SK-MEL-5 (cell line): ENCODE measurements at places on chromosomes 7 and 10. TPM values are rescaled to one million over a fixed set of nuclear protein-coding genes. Genes with fewer than 3 reads are reported as not detected.
A peak's percentile ranks its signal among the peaks of the same experiment; 100 is the strongest.

- DNase-seq, result no peak
Observed at GRCh38 chr10:44466236-44466635, 81.3 kb upstream of the CXCL12 start.

DNA sequence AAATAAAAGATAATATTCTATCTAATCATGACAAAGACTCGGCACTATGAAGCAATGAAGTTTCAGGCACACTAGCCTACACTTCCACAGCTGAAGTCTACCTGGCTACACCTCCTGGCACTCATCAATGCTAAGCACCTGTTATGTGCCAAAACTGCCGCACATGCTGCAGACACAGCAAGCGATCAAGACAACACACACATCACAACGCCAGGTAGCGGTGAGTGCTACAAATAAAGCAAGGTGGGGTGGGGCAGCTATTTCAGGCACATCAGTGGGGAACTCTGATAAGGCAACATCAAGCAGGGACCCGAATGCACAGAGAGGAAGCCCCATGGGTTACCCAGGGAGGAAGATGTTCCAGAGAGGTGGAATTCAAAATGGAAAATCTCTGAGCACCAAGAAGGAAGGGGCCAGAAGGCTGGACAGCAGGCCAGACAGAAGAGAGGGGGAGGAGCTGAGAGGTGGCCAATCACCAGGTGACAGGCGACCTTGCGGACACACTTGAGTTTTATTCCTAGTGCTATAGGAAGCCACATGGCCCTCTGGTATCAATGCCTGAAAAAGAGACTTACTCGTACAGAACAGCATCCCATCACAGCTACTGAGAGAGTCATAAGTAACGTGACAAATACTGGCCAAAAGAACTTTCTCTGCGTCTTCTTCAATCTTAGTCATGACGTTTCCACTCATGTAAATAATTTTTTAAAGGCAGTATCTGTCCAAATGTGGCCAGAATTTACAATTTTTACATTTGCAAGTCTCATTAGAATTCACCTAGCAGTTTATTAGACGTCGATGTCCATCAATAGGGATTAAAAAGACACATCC, 8.0 kb downstream of the PSAP start:
- no peak for DNase-seq

- DNase-seq, result no peak
Observed at GRCh38 chr10:108877095-108877561, 1046.2 kb downstream of the XPNPEP1 start.

DNA sequence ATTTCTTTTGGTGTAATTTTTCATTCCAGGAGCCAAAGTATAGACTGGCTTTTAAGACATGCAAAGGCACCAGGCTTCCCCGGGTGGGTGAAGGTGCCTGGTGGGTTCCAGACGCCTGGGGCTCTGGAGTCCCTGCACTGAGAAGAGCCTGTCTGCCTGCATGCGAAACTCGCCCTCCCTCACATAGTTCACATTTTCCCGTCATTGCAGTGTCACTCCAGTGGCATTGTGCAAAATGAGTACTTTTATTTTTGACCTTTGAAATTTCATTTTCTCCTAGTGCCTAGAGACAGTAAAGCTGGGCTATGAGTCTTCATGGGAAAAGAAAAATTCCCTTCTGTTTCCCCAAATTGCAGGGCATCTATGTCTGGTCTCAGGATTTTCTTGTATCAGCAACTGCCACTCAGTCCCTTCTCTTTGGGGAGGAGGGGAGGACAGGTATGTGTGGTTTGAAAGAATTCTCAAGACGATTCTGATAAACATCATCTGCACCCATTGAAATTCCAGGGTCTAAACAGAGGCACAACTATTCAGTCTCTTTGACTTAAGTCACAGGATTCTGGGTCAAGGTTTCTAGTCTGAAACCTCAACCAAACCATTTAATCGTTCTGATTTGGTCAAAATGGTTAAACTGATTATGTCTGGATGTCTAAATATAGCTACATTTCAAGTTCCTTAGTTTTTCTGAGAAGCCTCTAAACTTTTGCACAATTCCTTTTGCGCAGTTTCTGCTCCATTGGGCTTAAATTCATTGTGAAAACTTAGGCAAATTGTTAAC, 107.8 kb downstream of the CYP26A1 start:
- no peak for DNase-seq

- DNase-seq, result peak; percentile 30
Observed at GRCh38 chr10:13593535-13593934, 6.8 kb downstream of the PRPF18 start.

GRCh38 chr7:116776610-116777289, 85.6 kb upstream of the CAPZA2 start:
- no peak for DNase-seq

- no peak for DNase-seq
Observed at GRCh38 chr7:48101352-48101751, 12.3 kb downstream of the UPP1 start.

GRCh38 chr10:65176994-65177393, 1655.8 kb downstream of the REEP3 start:
- DNase-seq, result no peak

- no peak for DNase-seq
Observed at GRCh38 chr10:35300063-35300699, 36.1 kb upstream of the CCNY start.

DNA sequence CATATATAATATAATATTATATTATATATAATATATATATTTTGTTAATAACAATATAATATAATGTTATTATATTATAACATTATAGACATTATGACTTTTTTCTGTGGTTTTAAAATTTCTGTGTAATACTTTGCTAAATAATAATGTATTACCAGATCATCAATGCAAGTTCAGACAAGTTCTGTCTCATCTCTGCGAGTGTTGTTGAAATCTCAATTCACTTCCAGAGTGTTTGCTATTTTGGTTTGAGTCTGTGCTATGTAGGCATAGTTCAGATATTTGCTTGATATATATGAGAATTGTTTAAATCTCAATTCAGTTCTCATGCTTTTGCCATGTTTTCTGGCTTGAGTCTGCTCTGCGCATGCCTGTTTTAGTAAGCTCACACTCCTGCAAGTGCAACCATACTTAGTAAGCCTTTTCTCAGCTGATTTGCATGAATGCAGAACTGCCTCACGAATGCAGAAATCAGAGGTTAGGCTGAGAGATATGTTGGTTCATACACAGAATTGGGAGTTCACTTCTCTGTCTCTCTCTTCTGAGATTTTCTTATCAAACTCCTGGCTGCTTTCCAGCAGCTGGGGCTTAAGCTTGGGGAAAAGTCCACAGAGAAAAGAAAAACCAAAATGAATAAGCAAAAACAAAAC, 830.2 kb upstream of the SORCS1 start:
- DNase-seq, result no peak

DNA sequence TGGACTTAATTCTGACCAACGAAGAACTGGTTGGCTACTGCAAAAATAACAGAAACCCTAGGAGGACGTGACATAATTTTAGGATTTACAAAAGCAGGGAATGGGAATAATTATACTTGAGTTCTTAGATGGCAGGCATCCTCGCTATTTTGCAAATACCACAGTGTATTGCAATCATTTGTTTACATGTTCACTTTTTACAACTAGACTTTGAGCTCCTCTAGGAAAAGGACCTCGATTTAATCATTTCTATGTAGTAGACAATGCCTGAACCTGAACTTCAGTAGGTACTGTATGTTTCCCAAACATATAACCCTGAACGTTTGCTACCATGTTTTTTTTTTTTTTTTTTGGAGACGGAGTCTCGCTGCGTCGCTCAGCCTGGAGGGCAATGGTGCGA, 137.7 kb downstream of the CNOT4 start:
- no peak for DNase-seq

GRCh38 chr10:129637846-129638245, 170.8 kb downstream of the MGMT start:
- DNase-seq, result no peak

- no peak for DNase-seq
Observed at GRCh38 chr7:75559355-75559975, 67.3 kb downstream of the SPDYE5 start.

DNA sequence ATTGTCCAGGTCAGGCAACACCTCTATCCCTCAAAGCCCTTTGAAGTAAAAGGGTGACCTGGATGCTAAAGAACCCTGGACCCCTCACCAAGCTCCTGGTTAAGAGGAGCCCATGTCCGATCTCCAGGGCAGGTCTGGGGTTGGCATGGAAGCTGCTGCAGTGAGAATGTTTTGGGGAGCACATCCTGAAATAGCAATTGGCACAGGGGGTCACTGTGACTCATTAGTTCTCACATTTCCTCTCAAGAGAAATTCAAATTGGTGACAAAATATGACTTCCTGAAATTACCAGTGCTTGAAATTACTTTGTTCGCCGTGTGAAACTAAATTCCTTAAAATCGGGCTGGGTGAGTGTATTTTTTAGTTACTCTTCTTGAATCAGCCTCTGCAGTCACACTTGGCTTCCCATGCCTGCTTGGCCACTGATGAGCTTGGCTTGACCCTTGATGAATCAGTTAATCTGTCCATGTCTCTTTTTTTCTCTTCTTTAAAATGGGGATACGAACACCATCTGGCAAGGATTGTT, 18.8 kb upstream of the ARHGAP22 start:
- no peak for DNase-seq

DNA sequence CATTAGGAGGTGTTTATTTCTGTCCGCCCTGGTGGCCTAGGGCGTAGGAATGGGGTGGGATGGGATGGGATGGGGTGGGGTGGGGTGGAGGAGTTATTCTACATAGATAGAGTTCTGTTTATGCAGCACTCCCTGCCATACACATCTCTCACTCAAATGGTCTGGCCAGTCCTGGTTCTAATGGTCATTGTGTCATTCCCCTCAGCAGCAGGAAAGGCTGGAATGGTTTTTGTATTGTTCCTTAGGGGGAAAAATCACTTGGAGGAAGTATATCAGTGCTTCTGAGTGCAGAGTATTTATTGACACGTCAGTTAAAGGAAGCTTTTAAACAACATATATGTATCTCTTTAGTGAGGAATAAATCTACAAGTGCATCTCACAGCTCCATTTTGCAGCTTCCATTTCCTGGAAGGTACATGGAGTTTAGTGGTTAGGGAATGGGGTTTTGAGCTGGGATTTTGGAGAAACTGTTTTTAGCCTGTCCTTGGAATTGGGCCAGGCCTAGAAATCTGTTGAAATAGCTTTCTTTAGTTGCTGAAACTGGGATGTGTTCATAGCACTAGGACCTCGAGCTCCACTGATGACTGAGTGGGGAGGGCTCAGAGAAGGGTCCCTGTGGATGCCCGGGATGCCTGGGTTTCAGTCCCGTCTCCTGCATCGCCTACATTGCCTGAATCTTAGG, 8.3 kb downstream of the TSPAN14 start:
- DNase-seq, result no peak

DNA sequence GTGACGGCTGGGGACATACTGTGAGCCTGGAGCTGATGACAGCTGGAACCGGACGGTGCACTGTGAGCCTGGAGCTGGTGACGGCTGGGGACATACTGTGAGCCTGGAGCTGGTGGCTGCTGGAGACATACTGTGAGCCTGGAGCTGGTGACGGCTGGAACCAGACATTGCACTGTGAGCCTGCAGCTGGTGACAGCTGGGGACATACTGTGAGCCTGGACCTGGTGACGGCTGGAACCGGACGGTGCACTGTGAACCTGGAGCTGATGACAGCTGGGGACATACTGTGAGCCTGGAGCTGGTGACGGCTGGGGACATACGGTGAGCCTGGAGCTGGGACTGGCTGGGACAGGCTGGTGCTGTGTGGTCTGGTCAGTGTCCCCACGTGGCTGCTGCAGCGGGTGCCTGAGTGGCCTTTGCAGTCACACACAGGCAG, 47.9 kb downstream of the PTPRN2 start:
- no peak for DNase-seq

DNA sequence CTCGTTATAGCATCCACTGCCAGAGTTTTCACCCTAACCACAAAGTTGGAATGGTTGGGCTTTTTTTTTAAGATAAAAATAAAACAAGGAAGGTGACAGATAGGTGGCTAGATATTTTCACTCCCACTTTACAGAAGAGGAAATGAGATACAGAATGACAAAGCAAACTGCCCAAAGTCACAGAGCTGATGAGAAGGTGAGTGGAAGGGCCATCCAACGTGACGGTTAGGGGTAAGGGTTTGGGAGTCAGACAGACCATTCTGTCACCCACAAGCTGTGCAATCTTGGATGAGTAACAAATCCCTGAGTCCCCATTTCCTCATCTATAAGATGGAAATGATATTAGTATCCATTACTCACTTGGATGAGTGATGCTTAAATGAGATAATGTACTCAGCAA, 106.9 kb upstream of the PDLIM1 start:
- no peak for DNase-seq

- no peak for DNase-seq
Observed at GRCh38 chr10:4285121-4285520, 500.1 kb upstream of the KLF6 start.

GRCh38 chr7:112140600-112140999, 65.6 kb downstream of the DOCK4 start:
- no peak for DNase-seq

GRCh38 chr7:2471022-2471329, 5.2 kb downstream of the GRIFIN start:
- DNase-seq, result no peak

DNA sequence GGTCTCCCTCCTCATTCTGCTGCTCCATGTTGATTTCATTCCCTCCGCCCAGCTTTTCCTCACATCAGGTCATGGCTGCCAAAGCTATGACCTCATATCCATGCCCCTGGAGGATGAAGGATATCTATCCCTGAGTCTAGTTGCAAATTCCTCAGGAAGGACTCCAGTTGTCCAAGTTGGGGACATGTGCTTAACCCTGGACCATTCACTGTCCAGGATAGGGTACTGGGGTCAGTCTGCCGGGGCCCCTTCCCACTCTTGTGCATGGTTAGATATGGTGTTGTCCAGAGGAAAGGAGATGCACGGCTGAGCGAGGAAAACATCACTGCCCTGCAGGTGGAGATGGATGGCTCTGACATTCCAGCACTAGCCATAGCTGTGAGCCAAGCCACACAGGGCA, 51.9 kb upstream of the COMTD1 start:
- DNase-seq, result no peak

TET1 gene
- total RNA-seq, result 2.9 and 3.3 TPM in 2 replicates

OR6B1 gene
- total RNA-seq, result not detected in 2 replicates

IFIT2 gene
- 1.7 and 2.0 TPM in 2 replicates for total RNA-seq

GPER1 gene
- 0.11 and 0.13 TPM in 2 replicates for total RNA-seq

ACTL6B gene
- not detected in 2 replicates for total RNA-seq

MMP21 gene
- total RNA-seq, result not detected in 2 replicates

AGFG2 gene
- total RNA-seq, result 16.4 and 18.1 TPM in 2 replicates

CYP2C8 gene
- total RNA-seq, result not detected in 2 replicates

PRKAR2B gene
- total RNA-seq, result 23.1 and 24.8 TPM in 2 replicates

MASTL gene
- 22.5 and 24.4 TPM in 2 replicates for total RNA-seq

HOGA1 gene
- 2.1 and 3.9 TPM in 2 replicates for total RNA-seq

POT1 gene
- 55.0 and 70.6 TPM in 2 replicates for total RNA-seq
